ENCODE measurements at places on chromosomes 6 and 20. TPM values are rescaled to one million over a fixed set of nuclear protein-coding genes. Genes with fewer than 3 reads are reported as not detected.

GRCh38 chr20:49700411-49701185, 13.1 kb downstream of the B4GALT5 start:
- no peak overlapping the region for H3K4me3 ChIP-seq
- H3K27me3 ChIP-seq = no peaks in the 10 kb centered on the region

SIGLEC1 gene
- total RNA-seq = not detected

GRCh38 chr20:25360631-25361286, 29.9 kb downstream of the ABHD12 start:
- no peak for DNase-seq
- peaks cover 17% of the 10 kb centered on the region for H3K4me1 ChIP-seq
- no peak overlapping the region for H3K4me3 ChIP-seq
- no peaks in the 10 kb centered on the region for H3K27me3 ChIP-seq

ZSCAN23 gene
- 0.79 TPM for total RNA-seq

CGA gene
- not detected for total RNA-seq
